ENCODE measurements at places on chromosomes 11 and 22. TPM values are rescaled to one million over a fixed set of nuclear protein-coding genes. Genes with fewer than 3 reads are reported as not detected.
A peak's percentile ranks its signal among the peaks of the same experiment; 100 is the strongest.

Gene CSKMT
- 17.7 TPM for total RNA-seq

GRCh38 chr11:131766637-131767036 lies 396.2 kb downstream of the NTM start:
- no peak for DNase-seq

- DNase-seq: no peak
Measured at GRCh38 chr11:3129591-3130268, 35.4 kb downstream of the OSBPL5 start.

Gene OR5T3
- not detected for total RNA-seq

- peak; percentile 67 for DNase-seq
Measured at GRCh38 chr11:77127235-77127911, 673 bp upstream of the MYO7A start.

- DNase-seq: no peak
Measured at GRCh38 chr11:109739379-109739778, 317.4 kb downstream of the C11orf87 start.

Gene OR52K1
- not detected for total RNA-seq

GRCh38 chr11:64655941-64656601 lies 65.1 kb downstream of the SLC22A12 start:
- no peak for DNase-seq

Gene OOSP2
- total RNA-seq: not detected

DNA sequence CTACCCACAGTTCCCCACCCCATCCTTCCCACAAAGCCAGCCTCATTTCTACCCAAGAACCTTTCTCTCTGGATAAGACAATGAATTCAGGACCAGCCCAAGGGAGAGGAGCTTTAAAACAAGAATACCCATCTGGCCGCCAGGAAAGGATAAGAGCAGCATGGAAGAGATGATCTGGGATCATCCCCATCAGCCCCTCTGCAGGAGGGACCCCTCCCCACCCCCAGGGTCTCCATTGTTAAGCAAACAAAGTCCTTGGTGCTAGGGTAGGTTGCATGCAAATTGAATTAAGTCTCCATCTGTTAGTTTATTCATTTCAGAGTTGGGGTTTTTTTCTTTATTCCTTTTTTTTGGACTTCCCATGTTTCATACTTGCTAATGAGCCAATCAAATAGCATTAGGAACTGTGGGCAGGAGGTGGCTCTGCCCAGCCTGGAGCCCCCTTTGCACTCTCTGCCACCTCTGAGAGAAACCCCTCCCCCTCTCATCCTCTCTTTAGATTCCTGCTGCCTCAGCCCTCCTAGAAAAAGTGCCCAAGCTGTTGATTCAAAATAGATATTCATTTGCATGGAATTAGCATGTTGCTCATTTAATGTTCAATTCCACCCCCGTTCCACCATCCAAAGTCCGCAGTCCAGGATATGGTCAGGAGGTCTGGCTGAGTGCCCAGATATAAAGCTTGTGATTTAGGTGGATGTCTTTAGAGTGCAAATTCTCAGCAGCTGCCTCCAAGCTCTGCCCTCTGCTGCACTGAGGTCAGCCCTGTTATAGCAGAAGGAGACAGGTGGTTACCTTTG lies 138.5 kb upstream of the NCAM1 start:
- peak; percentile 9 for DNase-seq

Gene LMNTD2
- 7.2 TPM for total RNA-seq

GRCh38 chr22:31533374-31533773 lies 37.0 kb downstream of the SFI1 start:
- DNase-seq: no peak

DNA sequence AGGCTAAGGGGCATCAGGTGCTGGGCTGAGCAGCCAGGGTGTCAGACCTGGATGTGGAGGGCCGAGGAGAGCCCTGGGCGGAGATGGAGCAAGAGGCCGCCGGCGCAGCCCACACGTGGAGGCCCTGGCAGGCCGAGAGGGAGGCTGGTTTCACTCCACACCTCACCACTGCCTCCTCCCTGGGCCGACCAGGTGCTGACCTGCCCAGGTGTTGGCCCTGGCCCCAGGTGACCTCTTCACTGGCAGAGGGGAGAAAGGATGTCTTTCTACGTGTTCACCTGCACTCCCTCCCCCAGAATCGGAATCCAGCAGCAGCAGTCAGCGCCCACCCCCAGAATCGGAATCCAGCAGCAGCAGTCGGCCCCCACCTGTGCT lies 781 bp downstream of the ANO9 start:
- no peak for DNase-seq

Gene NCAM1
- 4.6 TPM for total RNA-seq

- DNase-seq: no peak
Measured at GRCh38 chr11:113952070-113952469, 22.8 kb upstream of the HTR3A start.

GRCh38 chr11:80104191-80104590 lies 663.4 kb upstream of the TENM4 start:
- no peak for DNase-seq

Gene PHETA2
- 1.3 TPM for total RNA-seq

- no peak for DNase-seq
Measured at GRCh38 chr11:117685566-117685965, 111.5 kb downstream of the DSCAML1 start.

- no peak for DNase-seq
Measured at GRCh38 chr11:26726960-26727359, 5.1 kb upstream of the SLC5A12 start.

DNA sequence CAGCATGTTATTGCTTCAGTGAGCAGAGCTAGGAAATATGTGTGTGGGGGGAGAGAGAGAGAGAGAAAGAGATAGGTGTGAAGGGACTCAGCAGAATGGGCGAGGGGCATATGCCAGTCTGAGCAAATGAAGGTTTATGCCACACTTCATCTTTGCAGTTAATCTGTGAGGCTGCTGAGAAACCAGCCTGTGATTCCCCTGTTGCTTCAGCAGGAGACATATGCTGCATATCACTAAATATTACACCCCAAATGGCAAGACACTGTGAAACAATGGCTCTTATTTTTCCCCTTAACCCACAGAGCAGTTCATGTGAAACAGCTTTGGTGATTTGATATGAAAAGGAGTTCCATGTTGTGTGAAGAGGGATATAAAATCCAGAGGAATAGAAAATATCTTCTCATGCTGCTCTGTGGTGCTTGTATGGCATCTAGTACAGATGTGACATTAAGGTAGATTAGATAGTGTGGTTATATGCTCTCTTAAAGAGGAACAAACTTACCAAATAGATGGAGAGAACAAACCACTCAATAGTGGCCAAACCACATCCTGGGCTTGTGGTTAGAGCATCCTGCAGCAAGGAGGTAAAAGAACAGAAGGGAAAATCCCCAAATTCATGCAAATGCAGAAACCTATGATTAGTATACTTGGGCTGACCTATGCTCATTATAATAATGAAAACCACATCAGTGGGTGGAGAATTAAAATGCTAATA lies 864.2 kb downstream of the FAM181B start:
- DNase-seq: no peak

DNA sequence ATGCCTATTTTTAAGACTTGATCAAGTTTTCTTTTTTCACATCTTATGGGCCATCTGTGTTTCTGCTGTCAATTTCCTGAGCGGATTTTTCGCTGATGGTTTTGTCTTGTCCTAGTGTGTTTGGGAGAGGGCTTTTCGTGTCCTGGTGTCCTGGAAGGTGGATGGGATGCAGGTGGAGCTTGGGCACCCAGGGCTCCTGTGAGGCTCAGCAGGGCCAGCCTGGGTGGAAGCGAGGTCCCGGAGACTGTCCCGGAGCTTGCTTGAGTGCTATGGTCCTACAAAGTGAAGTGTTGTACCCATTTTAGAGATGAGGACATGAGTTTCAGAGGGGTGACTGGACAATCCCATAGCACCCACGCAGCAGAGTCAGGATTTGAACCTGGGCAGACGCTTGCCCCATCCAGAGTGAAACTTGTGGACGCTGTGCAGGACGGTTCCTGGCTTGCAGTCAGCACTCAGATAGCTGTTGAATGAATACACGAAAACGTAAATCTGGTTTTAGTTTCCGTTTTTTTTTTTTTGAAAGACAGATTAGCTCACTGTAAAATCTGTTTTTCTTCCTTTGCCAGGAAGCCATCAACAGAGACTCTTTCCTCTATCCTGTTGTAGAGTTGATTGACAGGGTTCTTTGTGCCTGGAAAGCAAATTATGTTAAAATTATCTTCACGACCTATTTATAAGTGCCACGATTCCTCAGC lies 64.1 kb downstream of the TBC1D22A start:
- DNase-seq: no peak

GRCh38 chr11:64318766-64319761 lies 1.1 kb downstream of the PRDX5 start:
- no peak for DNase-seq

GRCh38 chr11:93857413-93858120 lies 7.1 kb upstream of the VSTM5 start:
- DNase-seq: no peak

DNA sequence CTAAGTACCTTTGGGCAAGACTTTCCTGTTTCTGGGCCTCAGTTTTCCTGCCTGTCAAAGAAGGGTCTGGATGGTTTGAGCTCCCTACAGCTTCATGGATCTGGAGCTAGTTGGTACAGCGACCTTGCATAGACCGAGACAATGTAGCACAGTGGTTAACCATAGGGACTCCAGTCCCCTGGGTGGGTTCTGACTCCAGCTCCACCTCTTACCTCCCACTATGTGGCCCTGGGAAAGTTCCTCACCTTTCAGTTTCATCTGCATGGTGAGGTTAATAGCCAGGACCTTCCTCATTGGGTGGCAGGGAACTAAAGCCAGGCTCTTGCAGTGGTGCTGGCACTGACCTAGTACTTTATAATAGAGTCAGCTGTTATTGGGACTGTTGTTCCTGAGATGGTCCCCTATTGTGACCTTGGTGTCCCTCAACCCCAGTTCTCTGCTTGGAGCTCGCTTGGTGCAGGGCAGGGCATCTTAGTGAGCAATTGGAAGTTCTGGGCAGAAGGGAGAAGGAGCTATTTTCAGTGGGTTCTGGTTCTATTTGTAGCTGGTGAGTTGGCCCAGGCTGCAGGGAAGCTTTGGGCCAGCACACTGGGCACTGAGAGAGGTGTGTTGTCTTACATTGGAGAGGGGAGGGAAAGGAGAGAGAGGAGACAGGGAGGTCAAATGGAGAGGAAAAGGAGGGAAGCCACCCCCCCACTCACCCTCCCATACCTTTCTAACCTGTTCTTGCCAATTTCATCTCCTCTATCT lies 10.7 kb upstream of the MTMR3 start:
- DNase-seq: no peak

DNA sequence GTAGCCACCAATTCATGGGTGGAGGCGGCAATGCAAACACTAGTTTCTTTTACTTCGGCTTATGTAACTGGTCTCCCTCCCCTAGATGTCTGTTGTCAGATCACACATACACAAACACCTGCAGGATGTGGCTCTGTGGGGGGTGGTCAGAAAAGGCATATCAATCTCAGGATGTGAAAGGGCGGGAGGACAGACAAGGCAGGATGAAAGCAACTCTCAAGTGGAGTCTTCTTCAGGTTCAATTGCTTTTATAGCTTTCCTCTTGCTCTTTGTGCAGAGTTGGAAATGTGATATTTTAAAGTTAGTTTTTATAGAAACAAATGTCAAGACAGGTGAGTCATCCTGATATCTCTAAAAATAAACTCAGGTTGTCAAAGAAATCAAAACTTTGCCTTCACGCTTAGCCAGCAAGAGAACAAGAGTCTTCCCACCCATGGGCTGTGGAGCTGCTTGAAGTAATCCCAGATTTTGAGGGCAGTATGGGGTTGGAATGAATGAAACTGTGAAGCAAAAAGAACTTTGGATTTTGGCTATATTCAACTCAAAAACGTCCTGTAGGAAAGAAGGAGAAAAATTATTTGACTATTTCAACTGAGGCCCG lies 423.4 kb downstream of the GUCY1A2 start:
- DNase-seq: no peak

- DNase-seq: no peak
Measured at GRCh38 chr11:125063429-125064043, 431 bp downstream of the SLC37A2 start.

Gene OR51B4
- not detected for total RNA-seq

GRCh38 chr11:59261150-59261549 lies 48.4 kb upstream of the MPEG1 start:
- no peak for DNase-seq

GRCh38 chr11:69842746-69843528 lies 23.7 kb upstream of the FGF3 start:
- no peak for DNase-seq

GRCh38 chr11:68118706-68119448 lies 2.3 kb downstream of the CHKA start:
- DNase-seq: no peak

Gene APLNR
- total RNA-seq: not detected

GRCh38 chr22:43443152-43443471 lies 31.3 kb downstream of the MPPED1 start:
- DNase-seq: no peak

DNA sequence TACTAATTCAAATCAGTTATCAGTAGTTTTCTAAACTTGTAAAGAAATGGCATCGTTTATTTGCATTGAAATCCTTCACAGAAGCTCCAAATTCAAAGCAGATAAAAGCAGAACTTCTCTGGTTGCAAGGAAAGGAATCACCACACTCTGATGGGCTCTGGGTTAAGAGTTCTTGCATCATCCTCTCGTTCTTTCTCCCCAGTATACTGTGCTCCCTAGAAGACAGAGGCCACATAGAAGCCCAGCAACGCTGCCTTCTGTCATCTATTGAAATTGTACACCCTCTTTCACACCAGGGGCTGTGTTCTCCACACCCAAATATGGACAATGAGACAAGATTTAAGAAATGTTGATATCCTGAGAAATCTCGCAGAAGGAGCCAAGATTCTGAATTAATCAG lies 29.3 kb downstream of the FAT3 start:
- DNase-seq: no peak

Gene OR2AG1
- total RNA-seq: not detected

DNA sequence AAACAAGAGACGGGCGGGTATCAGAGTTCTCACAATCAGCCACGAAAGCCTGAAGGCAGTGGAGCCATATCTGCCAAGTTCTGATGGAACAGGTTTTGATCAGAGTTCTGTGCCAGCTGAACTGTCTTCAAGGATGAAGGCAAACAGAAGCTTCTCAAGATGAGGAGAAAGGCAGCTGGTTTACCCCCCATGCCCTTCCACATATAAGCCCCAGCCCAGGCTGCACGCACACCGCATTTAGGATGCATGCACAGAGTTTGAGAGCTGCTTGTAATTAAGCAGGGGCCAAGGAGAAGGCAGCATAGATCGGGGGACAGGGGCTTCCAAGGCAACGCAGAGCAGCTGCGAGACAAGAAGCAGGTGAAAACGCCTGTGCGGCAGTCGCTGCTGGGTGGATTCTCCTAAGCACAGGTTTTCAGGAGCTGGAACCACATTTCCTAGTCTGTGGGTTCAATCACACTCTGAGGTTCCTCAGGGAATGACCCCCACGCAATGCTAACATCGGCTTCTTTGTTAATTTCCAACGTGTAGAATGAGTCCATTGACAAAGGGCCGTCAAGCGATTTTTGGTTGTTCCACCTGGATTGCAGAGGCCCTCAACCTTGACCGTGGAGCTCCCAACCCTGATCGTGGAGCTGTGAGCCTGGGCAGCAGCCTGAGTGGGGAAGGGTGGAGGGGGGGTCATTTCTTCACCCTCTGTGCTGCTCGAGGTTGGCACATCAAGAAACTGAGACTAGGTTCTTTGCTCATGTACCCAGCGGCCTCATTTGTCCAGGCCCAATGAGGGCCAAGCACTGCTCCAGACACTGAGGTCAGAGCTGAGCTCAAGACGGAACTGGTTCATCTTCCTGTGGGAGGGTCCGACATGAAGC lies 81.7 kb upstream of the SHISAL1 start:
- DNase-seq: no peak

GRCh38 chr11:64712430-64713015 lies 10.5 kb downstream of the NRXN2 start:
- DNase-seq: no peak

Gene DCPS
- total RNA-seq: 33.2 TPM
